ENCODE measurements at places on chromosomes 2 and 18.
A peak's percentile ranks its signal among the peaks of the same experiment; 100 is the strongest.

DNA sequence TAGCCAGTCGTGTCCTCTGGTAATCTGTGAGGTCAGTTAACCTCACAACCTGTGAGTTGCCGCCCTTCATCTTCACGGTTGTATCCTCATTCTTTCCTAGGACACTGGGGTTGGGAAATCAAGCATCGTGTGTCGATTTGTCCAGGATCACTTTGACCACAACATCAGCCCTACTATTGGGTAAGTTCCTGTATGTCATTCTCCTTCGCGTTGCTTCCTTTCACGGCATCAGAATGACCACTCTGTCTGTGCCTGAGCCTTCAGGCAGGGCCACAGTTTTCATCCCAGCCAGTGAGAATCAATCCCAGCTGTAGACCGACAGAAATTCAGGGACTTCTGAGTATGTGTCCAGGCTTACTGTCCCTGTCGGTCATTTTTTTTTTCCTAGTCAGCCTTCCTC lies 67.1 kb downstream of the RAB31 start:
- DNase-seq = no peak

DNA sequence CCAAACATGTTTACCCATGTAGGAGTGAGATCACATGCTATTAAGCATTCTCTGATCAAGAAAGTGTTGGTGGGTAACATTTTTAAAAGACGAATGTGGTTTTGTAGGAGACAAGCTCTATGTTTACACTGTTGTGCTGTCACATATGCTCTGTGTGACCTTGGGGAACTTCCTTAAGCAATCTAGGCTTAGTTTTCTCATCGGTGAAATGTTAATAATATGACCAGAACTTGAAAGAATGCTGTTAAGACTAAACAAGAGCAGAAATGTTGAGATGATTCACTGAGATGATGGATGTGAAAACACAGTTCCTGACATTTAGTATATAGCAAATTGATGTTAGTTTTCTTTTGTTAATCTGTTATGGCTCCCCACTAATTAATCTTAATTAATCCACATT lies 860.9 kb upstream of the CNTNAP5 start:
- DNase-seq = no peak

DNA sequence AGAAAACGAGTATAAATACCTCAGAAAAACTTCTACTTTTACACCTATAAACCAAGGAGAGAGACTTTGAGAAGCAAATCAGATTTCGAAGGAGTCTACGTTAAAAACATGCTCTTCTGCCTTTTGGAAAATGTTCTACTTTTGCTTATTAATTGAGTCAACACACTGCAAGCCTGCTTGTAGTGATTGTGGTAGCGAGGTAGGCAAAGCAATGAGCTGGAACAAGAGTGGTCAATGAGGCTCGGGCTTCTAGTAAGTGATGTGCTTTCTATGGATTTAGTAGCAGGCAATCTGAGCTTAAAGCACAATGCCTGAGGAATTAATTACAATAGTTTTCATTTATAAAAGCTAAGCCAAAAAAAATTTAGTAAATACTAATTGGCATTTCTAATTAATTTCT lies 103.4 kb upstream of the TFCP2L1 start:
- no peak for DNase-seq

- DNase-seq = no peak
These were observed 298.0 kb downstream of the TRIB2 start for GRCh38 chr2:13014783-13015182.

- no peak for DNase-seq
These were observed 180.9 kb upstream of the ACVR2A start for GRCh38 chr2:147663962-147664361.

DNA sequence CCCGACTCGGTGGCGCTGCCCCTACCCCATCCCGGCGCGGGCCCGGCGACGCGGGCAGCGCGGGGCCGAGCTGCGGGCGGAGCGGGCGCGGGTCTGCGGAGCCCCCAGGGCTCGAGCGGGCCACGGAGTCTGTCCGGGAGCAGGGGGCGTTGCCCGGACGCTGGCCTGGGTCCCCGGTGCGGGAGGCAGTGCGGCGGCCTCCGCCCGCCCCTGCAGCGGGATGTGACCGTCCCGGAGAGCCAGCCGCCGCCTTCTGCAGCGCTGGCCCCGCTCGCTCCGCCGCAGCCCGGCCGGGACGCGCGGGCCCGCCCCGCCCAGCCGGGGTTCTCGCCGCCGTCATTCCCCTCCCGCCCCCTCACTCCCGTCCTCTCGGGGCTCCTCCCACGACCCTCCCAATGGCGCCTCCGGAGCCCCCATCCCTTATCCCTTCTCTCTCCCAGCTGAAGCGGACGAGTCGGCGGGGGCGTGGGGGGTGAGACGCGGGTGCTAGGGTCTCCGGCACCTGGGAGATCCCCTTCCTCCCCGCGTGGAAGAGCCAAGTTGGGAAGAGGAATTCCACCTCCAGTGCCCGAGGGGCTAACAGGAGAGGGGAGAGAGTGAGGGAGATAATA lies at the start of gene FNDC4:
Gene FNDC4 (minus strand): TSS at position 257 of the 611 bp plus-strand sequence. CDS start 521 bp downstream, outside the sequence.
- DNase-seq = no peak

- no peak for DNase-seq
These were observed 37.6 kb downstream of the NPC1 start for GRCh38 chr18:23548719-23549118.

DNA sequence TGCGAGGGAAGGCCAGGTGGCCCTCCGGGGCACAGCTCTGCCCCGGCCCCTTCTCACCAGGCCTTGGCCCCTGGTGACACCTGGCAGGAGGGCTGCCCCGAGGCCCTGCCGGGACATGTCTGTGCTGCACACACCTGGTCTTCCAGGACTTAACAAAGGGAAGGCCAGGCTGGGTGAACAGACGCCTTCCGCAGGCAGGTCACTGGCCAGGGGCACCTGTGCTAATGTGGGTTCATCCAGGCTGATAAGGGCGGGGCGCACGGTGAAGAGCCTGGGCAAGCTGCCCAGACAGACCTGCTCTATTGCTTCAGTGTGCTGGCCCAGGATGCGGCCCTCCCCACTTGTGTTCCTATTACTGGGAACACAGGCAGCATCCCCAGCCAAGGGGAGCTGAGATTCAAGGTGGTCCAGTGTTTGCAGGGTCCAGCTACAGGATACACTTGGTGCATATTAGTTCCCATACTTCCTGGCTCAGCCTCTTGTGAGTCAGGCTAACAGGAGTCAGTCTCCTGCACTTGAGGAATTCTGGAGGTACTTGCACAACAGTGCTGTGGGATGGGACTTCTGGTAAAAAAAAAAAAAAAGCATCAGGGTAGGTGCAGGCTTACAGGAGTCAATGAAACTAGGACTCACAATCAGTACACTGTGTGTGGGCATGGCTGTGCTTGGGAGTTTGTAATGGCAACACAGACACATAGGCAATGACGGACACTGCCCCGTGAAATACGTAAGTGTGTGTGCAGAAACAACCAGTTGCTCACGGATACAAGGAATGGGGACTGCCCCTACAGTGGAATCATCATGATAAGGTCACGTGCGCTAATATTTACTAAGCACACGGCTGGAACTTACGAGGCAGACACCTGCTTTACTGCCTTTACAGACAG lies 261.4 kb downstream of the TWIST2 start:
- peak; percentile 76 for DNase-seq

DNA sequence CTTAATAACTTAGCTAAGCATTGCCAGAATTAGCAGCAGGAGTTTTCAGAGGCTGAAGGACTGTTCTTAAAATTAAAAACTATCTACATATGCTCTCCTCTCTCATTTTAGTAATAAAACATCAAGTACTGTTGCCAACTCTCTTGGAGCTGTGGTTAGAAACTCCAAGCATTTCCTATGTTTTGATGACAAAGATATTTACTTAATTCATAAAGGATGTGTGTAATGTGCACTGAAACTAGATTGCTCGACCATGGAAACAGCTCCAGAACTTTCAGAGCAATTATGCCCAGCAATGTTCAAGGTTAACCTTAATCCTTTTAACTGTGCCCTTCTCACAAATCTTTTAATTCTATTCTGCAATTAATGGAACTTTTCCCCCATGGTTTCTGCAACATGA lies 8.4 kb downstream of the GRP start:
- no peak for DNase-seq

GRCh38 chr18:44741085-44741484 lies 60.4 kb downstream of the SETBP1 start:
- no peak for DNase-seq

DNA sequence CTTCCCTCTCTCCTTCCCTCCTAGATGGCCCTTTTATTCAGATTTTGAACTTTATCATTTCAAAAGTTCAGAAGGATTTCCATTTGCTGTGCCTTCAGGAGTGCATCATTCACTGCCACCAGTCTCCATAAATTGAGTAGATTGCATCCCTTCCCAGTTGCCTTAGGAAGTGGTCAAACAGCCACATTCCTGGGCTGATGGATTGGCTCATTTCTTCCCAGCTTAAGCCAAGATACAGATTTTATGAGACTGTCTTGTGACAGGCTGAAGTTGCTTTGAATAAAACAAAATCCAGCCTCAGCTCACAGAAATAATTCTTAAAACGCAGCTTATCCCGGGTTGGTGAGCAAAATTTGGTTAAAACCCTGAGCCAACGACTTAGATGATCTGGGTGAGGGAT lies 9.8 kb downstream of the NRP2 start:
- DNase-seq = no peak

DNA sequence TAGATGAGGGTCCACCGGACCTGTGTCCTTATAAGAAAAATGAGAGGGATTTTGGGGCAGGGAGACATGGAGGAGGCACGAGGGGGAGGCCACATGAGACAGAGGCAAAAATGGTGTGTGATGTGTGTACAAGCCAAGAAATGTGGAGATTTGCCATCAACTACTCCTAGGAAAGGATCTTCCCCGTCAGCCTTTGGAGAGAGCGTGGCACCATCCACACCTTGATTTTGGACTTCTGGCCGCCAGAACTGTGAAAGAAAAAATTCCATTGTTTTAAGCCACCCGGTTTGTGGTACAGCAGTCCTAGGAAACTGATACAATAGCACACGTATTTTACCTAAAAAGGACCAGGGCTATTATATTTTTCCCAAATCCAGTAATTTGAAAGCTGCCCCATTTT lies 829.0 kb upstream of the SALL3 start:
- DNase-seq = no peak

- DNase-seq = no peak
These were observed 1.4 kb downstream of the MBD2 start for GRCh38 chr18:54222922-54223567.

GRCh38 chr18:74796211-74796610 lies 198.5 kb downstream of the ZNF407 start:
- DNase-seq = no peak

DNA sequence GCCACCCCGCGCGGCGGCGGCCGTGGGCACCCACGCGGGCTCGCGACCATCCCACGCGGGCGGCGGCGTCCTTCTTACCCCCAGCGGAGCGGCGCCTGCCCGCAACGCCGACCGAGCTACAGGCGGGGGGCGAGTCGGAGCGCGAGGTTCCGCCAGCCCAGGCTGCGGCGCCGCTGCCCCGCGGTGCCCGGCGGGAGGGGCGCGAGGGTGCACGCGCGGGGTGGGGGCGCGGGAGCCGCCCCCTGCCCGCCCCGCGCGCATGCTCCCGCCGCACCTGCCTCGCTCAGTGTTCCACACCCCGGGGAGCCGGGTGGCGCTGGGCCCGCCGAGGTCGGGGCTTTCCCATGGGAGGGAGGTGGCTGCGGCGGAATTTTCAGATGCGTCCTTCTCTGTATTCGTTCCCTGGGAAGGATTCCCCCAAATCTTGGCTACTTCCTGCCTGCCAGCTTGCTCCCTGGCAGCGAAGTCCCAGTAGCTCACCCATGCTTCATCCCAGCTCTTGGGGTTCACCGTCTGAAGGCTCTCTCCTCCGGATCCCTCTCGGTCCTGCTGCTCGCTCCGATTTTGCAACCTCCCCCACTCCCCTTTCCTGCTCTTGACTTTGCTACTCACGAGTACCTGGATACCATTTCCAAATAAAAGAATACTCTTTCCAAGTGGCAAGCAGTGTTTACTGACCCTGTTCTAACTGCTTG lies at the start of gene L3MBTL4:
Gene L3MBTL4 (minus strand): TSS at position 189 of the 695 bp plus-strand sequence. CDS start 103,286 bp downstream, outside the sequence.
- DNase-seq = peak; percentile 89

- no peak for DNase-seq
These were observed 252.8 kb downstream of the LRP1B start for GRCh38 chr2:141878016-141878415.

DNA sequence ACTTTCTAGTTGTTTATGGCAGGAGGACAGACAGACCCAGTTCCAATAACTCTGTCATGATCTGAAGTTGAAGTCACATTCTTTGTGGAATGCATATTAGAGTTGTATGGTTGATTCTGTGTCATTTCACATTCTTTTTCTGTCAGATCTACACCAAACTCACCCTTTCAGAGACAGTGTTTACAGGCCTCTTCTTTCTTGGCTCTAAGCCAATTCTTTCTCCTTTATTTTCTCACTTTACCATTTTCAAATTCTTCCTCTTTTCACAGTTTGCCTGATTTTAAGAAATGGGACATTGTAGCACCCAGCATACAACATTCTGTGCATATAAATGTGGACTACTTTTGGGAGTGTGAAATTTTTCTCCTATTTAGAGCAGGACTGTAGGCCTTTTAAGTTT lies 103.7 kb downstream of the CCDC85A start:
- DNase-seq = no peak

DNA sequence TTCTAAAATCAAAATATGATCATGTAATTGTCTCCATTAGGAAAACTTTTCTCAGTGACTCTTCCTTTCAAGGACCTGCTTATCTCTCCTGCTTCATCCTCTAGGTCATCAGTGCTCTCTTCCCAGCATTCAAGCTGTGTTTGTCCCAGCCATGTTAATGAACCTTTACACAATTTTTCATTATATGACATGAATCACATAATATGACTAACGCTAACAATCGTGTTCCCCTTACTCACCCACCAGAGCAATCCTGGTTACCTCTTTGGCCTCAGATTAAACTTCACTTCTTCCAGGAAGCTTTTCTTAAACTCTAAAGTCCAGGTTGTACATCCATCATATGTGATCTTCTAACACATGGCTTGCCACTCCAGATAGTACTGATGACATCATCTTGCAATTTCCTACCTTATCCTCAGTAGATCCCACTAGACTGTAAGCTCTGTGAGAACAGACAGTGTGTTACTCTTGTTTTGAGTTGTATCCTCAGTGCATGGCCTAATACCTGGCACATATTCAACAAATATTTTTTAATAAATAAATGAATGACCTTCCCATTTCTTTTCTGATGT lies 882.9 kb upstream of the ZEB2 start:
- DNase-seq = no peak

DNA sequence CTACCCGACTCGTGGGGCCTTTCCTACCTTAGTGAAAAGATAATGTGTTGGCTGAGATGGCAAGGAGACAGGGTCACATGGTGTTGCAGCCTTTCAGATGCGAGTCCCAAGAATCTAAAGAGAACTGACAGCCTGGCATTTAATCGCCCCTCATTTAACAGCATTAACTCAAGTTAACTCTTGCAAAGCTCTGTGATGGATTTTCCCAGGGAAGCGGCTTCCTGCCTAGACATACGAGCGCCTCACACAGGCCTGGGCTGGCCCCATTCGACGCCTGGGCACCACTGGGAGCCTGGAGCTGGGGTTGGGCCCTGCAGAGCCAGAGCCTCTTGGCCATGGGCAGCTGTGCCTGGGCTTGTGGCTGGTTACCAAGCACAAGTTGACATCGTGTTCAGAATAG lies 140.8 kb downstream of the SEPTIN10 start:
- no peak for DNase-seq

- DNase-seq = no peak
These were observed 117.1 kb upstream of the TANK start for GRCh38 chr2:161042990-161043625.
